ENCODE measurements at places on chromosomes 2 and 18.

- DNase-seq: no peak
Observed at GRCh38 chr18:62170857-62171256, 16.0 kb downstream of the PIGN start.

GRCh38 chr2:212936572-212936971 lies 214.8 kb downstream of the IKZF2 start:
- DNase-seq: no peak

GRCh38 chr2:64114063-64114911 lies 29.9 kb downstream of the PELI1 start:
- no peak for DNase-seq

GRCh38 chr18:2442726-2443275 lies 128.5 kb downstream of the METTL4 start:
- no peak for DNase-seq

DNA sequence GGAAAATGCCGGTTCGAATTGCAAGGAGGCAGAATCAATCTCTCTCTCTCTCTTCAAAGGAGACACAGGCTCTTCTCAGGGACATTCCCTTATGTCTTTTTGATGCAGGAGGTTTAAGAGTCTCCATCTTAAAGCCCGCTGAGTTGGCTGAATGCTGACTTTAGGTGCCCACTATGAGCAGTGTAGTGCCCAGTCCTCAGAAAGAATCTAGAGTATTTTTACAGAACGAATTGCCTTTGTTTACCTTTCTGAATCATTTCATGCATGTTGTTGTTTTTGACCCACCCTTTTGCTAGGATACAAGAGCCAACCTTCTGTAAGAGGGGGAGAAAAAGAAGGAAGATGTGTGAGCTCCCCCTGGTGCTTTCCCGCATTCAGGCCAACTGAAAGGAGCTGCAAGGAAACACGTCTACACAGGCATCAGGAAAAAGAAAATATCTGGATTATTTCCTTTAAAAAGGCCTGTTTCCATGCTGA lies 193.5 kb upstream of the TCF4 start:
- no peak for DNase-seq

DNA sequence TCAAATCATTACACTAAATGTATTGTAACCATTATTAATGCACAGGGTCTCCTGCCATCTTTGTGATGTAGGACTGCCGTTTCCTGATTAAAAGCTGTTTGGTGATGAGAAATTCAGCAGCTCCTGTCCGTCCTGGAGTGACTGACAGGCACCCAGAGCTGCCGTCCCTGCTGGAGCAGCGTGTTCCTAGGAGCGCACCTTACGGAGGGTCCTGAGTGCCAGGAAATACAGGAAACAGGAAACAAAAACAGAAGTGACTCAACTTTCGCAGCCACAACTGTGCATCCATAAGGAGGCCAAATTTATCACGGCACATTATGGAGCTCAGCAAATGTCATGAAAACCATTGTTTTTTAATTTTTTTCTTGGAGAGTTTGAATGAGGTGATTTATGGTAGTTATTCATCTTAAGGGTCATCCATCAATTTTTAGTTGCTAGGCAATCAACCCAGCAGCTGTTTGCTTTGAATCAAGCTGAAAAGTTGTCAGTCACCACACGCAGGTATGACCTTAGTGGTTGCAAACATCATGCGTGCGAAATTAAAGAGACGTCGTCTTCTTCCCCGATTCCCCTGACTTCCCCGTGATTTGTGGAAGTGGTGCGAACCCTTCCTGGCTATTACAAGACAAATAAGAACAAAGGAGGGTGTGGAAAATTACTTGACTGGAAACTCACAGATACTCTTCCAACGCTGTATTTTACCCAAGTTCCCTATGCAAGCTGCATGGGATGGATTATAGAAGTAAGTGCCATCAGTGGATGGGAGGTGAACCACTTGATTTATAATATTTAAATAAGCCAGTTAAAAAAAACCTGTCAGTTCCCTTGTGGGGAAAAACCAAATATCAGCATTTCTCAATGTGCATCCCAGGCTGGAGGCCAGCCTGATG lies 19.8 kb downstream of the TSHZ1 start:
- no peak for DNase-seq

- no peak for DNase-seq
Observed at GRCh38 chr18:13433125-13433524, 214.6 kb downstream of the LDLRAD4 start.

DNA sequence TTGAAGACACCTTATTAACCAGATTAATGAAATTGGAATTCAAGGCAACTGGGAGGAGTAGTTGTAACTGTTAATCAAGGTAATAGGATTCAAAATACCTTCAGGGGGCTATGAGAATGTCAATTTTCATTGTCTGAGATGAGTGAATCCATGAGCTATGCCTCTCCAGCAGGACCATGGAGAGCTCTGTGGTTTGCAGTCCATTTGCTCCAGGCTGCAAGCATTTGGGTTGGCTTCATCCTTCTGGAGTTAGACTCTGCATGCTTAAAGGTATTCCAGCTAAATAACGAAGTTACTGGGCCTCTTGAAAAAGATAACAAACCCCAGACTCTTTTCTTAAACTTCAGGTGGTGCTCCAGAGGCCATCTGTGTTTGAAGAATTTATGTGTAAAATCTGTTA lies 207.1 kb upstream of the SLC8A1 start:
- no peak for DNase-seq

- DNase-seq: no peak
Observed at GRCh38 chr18:79848579-79849327, 51.0 kb downstream of the KCNG2 start.

DNA sequence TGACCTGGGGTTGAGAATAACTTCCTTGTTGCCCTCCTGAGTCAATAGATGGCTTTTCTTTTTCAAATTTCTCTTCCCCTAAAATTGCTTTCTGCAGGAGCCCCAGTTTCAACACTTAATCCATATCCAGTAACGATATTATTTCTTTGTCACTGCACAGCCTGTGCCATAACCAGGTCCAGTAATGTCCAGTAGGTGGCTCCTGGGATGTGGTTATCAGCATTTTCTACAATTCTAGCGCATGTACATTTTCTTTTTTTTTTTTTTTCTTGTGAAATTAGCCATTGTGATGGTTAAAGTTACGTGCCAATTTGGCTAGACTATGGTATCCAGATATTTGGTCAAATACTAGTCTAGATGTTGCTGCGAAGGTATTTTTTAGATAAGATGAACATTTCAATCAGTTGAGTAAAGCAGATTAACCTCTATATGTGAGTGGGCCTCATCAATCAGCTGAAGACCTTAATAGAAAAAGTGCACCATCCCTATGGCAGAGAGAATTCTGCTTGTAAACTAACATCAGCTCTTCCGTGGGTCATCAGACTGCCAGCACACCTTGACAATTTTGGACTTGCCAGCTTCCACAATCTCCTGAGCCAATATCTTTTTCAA lies 72.9 kb upstream of the SCG2 start:
- no peak for DNase-seq

DNA sequence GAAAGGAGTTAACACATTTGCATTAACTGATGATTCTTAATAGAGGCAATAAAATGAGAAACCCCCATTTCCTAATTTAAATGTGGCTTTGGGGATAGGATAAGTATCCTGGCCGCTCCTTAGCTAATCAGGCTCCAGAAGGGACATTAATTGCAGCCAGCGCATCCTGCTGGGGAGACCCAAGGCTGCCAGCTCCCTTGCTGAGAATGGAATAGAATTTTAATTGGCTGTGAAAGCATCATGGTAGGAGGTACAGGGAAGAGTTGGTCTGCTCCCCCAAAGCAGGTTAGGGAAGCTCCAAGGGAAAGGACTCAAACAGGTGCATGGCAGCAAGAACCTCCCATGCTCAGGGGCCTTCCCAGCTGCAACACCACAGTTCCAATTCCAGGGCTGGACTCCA lies 71.4 kb downstream of the MARCHF4 start:
- no peak for DNase-seq

DNA sequence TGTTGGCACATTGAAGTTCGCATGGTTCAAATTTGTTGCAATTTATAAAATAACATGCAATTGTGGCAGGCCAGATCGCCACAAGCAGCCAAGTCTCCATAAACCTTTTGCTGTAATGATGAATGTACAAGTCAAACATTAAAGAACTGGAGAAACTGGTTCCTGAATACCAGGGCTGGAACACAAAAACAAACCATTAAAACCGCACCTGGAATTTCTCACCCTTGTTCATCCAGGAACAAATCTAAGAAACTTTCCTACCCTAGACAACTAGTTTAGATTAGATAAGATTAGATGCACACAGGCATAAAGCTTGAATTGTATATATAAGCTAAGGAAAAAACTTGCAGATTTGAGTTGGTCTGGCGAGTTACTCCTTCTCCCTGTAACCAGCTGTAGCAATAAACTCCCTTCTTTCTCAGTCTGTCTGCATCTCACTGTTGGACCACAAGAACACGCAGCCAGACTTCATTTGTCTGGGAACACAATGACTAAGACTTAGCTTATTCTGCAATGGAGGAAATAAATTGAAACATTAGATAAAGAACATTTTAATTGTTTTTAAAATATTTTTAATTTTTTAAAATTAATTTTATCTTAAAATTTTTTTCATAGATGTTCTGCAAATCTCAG lies 1835.5 kb upstream of the LRRTM1 start:
- no peak for DNase-seq

Data from stimulated activated CD8-positive, alpha-beta memory T cell treated with anti-CD3 and anti-CD28 coated beads, Interleukin-7, amount 100 ng/mL, for 1 hour (primary cell).